ENCODE measurements at places on chromosomes 1 and 21.

GRCh38 chr1:161381707-161382106 lies 14.0 kb upstream of the CFAP126 start:
- H3K27me3 ChIP-seq: no peaks in the 10 kb centered on the region
- no peak overlapping the region for H3K27ac ChIP-seq
- no peak for DNase-seq
- peaks cover 37% of the 10 kb centered on the region for H3K4me1 ChIP-seq
- no peak overlapping the region for H3K4me3 ChIP-seq

DNA sequence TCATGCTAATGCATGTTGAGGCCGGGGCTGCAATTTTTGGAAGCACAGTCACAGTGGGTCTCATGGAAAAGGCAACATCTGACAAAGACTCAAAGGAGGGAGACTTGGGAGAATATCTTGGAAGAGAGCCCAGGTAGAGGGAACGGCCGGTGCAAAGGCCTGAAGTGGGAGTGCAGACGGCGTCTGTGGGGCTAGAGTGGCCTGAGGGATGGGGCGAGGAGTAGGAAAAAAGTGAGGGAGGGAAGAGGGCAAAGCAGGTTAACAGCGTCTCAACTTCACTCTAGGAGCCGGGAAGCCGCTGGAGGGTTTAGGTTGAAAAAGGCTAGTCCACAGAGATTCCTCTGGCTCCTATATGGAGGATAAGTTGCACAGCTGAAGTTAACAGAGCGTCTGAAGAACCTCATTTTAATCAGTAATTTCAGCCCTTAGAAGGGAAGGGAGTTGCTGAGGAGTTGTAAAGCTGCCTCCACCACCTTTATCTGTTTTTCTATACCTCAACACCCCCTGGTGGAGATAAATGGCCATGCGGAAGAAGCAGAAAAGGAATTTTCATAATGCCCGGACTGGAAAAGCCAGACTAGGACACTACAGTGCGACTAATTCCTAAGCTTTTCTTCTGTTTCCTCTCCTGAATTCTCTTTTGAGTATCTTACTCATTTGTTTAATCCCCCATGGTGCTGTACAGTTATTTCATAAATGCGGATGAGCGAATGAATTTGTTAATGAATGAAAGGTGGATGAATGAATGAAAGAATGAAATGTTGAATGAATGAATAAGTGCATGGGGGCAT lies 78.7 kb upstream of the ZNF281 start:
- DNase-seq: peak; percentile 43
- peaks cover 6% of the 10 kb centered on the region for H3K4me1 ChIP-seq
- H3K27ac ChIP-seq: no peak overlapping the region

- H3K27me3 ChIP-seq: no peaks in the 10 kb centered on the region
- no peak overlapping the region for H3K27ac ChIP-seq
- no peaks in the 10 kb centered on the region for H3K36me3 ChIP-seq
- H3K4me3 ChIP-seq: no peak overlapping the region
These were observed 82.8 kb downstream of the LRRC53 start for GRCh38 chr1:74429580-74429979.

GRCh38 chr1:39110882-39111281 lies 84.7 kb downstream of the NDUFS5 start:
- no peak overlapping the region for H3K4me3 ChIP-seq
- H3K4me1 ChIP-seq: peaks cover 78% of the 10 kb centered on the region
- DNase-seq: no peak
- H3K27ac ChIP-seq: no peak overlapping the region

- DNase-seq: no peak
- peaks cover 20% of the 10 kb centered on the region for H3K36me3 ChIP-seq
- H3K4me3 ChIP-seq: no peak overlapping the region
These were observed 48.5 kb downstream of the CELF3 start for GRCh38 chr1:151668090-151668489.

- peak overlapping the region; percentile 86 for H3K27ac ChIP-seq
- H3K36me3 ChIP-seq: peaks cover 4% of the 10 kb centered on the region
- peak overlapping the region; percentile 31 for H3K4me3 ChIP-seq
- H3K27me3 ChIP-seq: no peaks in the 10 kb centered on the region
These were observed 12.3 kb downstream of the MACF1 start for GRCh38 chr1:39216771-39217170.

DNA sequence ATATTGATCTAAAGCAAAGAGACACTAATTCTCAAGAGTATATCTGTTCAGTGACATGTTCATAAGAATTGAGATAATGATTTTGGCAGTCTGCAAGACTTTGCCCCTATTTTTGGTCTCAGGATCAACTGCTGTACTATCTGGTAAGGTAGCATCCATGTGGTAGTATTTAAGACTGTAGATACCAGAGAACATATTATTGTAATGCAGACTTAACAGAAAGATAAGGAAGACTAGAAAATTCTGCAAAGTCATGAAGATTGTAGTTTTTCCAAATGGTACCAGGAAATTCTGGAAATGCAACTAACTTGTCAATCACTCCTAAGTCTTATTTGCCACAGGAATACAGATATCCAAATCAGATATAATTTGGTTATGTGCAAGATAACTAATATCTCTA lies 35.1 kb downstream of the RNF2 start:
- H3K27ac ChIP-seq: no peak overlapping the region
- H3K27me3 ChIP-seq: no peaks in the 10 kb centered on the region
- no peaks in the 10 kb centered on the region for H3K4me1 ChIP-seq
- H3K4me3 ChIP-seq: no peak overlapping the region
- H3K36me3 ChIP-seq: no peaks in the 10 kb centered on the region

DNA sequence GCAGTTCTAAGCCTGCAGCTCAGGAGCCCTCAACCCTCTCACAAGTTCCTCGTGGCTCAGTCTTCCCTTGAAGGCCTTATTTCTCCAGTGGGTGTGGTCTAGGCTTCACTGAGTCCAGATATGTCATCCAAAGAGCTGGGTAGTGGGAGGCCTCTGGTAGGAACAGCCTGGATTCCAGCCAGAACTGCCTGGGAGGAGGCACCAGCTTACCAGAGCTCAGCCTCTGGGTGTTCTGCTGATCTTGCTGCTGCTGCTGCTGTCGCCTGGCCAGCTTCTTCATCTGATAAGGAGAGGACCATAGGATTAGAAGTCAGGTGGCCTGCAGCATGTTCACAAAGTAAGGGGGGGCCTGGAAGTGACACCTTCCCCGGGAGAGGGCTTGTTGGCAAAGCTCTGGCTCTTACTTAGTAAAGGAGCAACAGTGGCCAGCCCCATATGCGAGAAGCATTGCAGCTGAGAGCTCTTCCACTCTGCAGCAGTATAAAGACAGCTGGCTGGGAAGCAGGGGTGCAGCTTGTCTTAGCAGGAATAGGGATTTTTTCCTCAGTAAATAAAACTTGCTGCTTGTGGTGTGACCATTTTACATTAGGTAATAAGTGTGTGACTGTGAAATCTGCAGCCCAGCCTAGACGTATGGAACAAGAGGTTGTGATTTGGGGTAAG lies 148.5 kb downstream of the LMX1A start:
- H3K27me3 ChIP-seq: no peaks in the 10 kb centered on the region
- H3K36me3 ChIP-seq: no peaks in the 10 kb centered on the region
- DNase-seq: no peak
- no peak overlapping the region for H3K4me3 ChIP-seq

GRCh38 chr1:33338048-33338439 lies 17.1 kb upstream of the A3GALT2 start:
- peaks cover 99% of the 10 kb centered on the region for H3K4me1 ChIP-seq
- H3K27me3 ChIP-seq: no peaks in the 10 kb centered on the region
- H3K4me3 ChIP-seq: no peak overlapping the region
- no peaks in the 10 kb centered on the region for H3K36me3 ChIP-seq
- peak overlapping the region; percentile 99 for H3K27ac ChIP-seq
- no peak for DNase-seq

All from heart right ventricle (tissue), 16 donors.